ENCODE measurements at places on chromosomes 11 and 22.

- peak; percentile 10 for DNase-seq
These were observed 159.2 kb downstream of the MSANTD4 start for GRCh38 chr11:105862736-105863367.

DNA sequence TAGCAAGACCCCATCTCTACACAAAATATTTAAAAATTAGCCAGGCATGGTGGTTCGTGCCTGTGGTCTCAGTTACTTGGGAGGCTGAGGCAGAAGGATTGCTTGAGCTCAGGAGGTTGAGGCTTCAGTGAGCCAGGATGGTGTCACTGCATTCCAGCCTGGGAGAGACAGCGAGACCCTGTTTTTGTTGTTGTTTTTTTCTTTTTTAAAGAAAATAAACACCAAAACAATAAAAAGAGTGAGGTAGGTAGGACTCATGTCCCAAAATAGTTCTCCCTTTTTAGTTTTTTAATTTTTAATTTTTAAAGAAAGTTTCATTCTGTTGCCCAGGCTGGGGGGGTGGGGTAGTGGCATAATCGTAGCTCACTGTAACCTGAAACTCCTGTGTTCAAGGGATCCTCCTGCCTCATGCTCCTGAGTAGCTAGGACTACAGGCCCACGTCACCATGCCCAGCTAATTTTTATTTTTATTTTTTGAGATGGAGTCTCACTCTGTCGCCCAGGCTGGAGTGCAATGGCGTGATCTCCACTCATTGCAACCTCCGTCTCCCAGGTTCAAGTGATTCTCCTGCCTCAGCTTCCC lies 25.5 kb upstream of the MALAT1 start:
- no peak for DNase-seq

GRCh38 chr11:106187860-106188456 lies 110.5 kb downstream of the AASDHPPT start:
- no peak for DNase-seq

GRCh38 chr22:42343531-42344081 lies 73.2 kb upstream of the TCF20 start:
- DNase-seq, result no peak

GRCh38 chr11:86047275-86047991 lies 21.5 kb downstream of the PICALM start:
- peak; percentile 50 for DNase-seq

- no peak for DNase-seq
These were observed 22.8 kb downstream of the CASP5 start for GRCh38 chr11:105000167-105000566.

DNA sequence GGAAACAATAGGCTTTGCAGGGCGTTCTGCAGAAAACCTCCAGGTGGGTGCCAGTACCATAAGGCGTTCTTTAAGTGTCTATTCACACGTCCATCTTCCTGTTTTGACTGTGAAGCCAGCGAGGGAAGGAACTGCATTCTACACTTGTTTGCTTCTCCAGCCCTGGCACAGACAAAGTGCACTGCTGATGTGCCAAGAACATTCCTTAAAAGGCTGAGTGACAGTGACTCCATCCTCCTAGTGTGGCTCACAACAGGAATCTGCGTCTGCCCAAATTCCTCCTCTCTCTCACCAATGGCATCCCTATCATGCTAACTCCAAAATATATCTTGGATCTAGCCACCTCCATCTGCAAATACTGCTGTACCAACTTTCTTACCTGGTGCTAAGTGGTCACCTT lies 407.4 kb upstream of the SYN3 start:
- DNase-seq, result no peak

- DNase-seq, result no peak
These were observed 19.4 kb downstream of the IRF7 start for GRCh38 chr11:596374-596773.

GRCh38 chr22:40466976-40467375 lies 96.6 kb downstream of the SGSM3 start:
- no peak for DNase-seq

DNA sequence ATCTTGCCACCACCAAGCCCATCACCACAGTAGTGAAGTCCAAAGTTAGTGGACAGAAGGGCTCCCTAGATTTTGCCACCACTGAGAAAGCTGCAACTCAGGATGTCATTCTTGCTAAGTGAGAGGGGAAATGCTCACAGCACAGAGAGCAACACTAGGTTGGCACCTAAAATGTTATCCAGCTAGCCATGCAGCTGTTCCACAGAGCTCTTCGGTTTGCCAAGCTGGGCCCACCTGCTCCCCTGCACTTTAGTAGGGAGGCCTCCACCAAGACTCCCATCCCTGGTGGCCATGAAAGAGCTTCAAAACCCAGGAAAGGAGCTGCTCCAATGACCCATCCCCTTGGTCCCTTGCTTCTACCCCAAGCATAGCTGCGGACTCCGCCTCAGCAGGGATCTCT lies 63.8 kb downstream of the TRIM29 start:
- DNase-seq, result no peak

GRCh38 chr22:42519525-42520401 lies at the start of gene RRP7A:
Gene RRP7A, minus strand, starts transcription at chr22:42519796. Its CDS starts 10 bp downstream, at chr22:42519786.
- DNase-seq, result peak; percentile 3

- DNase-seq, result no peak
These were observed 80.9 kb downstream of the FAM76B start for GRCh38 chr11:95708681-95709080.

Measured in AG09309 (cell line).